ENCODE measurements at places on chromosomes 12 and 14. TPM values are rescaled to one million over a fixed set of nuclear protein-coding genes. Genes with fewer than 3 reads are reported as not detected.

FOXA1 gene
- 0.04 TPM for polyA plus RNA-seq

RPL10L gene
- not detected for polyA plus RNA-seq

GRCh38 chr12:91053951-91054715 lies 3.7 kb downstream of the KERA start:
- peak; percentile 93 for DNase-seq

DNA sequence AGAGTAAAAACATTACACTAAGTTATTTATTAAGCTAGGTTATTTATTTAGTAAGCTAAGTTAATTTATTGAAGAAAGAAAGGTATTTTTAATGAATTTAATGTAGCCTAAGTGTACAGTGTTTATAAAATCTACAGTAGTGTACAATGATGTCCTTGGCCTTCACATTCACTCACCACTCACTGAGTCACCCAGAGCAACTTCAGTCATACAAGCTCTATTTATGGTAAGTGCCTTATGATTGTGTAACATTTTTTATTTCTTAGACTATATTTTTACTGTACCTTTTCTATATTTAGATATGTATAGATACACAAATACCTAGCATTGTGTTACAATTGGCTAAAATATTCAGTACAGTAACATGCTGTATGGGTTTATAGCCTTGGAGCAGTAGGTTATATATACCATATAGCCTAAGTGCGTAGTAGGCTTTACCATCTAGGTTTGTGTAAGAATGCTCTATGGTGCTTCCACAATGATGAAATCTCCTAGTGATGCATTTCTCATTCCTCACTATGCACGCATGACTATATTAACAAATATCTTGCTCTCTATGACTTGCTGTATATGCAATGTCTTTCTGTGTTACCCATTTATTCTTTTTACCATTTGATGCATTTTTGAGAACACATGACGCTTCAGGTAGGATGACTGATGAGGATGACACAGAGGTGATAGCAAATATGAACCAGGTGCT lies 309.6 kb upstream of the ATXN7L3B start:
- DNase-seq, result no peak

GRCh38 chr12:11686120-11686519 lies 36.6 kb downstream of the ETV6 start:
- no peak for DNase-seq

All from BJ (cell line).